Posterior vena cava (tissue), 2 donors: ENCODE measurements at places on chromosomes 6 and 20.

- DNase-seq: no peak
Observed at GRCh38 chr20:49666911-49667310, 46.8 kb downstream of the B4GALT5 start.

DNA sequence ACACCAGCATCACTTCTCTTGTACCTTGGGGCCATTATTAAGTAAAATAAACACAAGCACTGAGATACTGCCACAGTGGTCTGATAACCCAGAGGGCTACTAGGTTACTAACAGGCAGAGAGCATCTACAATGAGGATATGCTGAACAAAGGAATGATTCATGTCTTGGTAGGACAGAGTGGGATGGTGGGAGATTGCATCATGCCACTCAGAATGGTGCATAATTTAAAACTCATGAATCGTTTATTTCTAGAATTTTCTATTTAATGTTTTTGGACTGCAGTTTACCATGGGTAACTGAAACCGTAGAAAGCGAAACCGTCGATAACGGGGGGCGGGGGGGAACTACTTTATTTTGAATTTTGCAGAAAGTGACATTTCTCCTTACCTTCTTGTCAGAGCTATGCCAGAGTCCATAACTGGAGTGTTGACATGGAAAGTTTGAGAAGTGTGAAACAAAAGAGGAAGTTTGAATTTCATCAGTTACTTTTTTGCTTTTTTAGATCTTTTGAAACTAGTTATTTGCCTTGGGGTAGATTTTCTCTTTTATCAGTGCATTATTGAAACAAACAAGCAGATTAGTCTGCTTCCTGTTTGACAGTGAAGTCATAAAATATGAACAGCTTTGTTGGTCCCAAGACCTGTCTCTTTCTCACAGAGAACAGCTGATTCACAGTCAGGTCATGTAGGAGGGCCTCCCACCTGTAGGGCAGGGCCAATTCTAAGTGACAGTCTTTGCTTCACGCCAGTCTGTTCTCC is 124.9 kb downstream of the KLHL32 start:
- no peak for DNase-seq

GRCh38 chr6:135527960-135528249 is 30.4 kb upstream of the AHI1 start:
- no peak for DNase-seq

DNA sequence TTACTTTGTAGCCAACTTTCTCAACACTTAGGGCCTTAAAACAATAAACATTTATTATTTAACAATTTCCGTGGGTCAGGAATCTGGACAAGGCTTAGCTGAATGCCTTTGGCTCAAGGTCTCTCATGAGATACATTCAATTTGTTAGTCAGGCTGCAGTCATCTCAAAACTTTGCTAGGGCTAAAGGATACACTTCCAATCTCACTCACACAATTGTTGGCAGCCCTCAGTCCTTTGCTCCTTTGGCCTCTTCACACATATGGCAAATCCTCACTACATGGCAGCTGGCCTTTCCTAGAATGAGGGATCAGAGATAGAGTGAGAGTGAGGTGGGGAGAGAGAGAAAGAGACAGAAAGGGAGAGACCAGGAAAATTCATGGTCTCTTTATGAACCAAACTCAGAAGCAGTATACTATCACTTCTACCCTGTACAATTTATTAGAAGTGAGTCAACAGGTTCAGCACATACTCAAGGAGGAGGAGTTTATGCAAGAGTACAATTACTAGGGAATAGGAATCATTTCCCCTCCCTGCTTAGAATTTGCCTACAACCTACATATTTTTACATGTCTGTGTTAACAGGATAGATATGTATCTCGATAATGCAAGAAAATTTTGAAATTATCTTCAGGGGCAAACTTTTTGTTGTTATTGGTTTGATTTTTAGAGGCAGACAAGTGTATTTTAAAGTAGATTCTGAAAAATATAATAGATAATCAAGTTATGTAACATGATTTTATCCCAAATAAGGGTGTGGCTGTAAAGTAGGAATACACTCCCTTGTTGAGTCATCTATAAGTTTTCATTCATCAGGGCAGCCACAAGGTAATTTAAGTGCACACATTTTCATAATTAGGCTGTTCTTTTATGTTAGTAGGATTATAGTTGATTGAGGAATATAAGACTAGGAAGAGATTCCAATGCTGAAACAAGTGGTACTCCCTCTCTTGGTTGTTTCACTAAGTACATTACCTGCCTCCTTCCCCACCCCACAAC is 85.9 kb upstream of the HMGCLL1 start:
- no peak for DNase-seq

- DNase-seq: no peak
Observed at GRCh38 chr6:130947464-130947863, 115.6 kb downstream of the EPB41L2 start.

GRCh38 chr6:144406796-144407195 is 121.7 kb downstream of the UTRN start:
- DNase-seq: no peak
